ENCODE measurements at places on chromosomes 2 and 18. TPM values are rescaled to one million over a fixed set of nuclear protein-coding genes. Genes with fewer than 3 reads are reported as not detected.

DNA sequence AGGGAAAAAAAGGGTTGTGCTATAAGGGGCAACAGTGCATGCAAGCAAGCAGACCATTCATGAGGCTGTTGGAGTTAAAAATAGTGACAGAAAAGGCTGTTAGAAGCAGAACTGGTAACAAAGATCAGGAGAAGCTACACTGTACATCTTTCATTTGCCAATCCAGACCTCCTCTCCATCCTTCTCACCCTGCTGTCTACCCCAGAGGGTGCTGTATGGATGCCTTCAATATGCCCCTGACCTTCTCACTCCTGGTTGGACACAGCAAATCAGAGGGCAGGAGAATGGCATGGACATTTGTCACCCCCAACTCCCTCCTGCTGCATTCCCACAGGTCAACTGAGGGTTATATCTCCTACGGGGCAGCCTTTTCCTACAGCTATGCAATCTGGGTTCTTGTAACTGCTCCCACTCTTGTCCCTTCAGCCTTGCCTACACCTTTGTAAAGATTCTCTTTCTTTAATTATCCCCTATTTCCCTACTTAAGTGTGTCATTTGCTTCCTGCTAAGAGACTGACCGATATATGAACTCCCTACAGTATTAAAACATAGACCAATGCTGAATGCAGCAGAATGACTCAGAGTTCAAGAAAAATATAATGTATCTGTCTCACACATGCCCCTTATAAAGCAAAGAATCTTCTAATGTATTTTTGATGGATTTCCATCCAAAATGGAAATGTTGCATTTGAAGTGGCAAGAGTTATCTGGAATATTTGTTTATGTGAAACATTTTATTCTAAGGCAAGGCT lies 169.2 kb upstream of the NCKAP5 start:
- peak; percentile 13 for DNase-seq

GRCh38 chr2:22894761-22895160 lies 490.2 kb upstream of the KLHL29 start:
- no peak for DNase-seq

DNA sequence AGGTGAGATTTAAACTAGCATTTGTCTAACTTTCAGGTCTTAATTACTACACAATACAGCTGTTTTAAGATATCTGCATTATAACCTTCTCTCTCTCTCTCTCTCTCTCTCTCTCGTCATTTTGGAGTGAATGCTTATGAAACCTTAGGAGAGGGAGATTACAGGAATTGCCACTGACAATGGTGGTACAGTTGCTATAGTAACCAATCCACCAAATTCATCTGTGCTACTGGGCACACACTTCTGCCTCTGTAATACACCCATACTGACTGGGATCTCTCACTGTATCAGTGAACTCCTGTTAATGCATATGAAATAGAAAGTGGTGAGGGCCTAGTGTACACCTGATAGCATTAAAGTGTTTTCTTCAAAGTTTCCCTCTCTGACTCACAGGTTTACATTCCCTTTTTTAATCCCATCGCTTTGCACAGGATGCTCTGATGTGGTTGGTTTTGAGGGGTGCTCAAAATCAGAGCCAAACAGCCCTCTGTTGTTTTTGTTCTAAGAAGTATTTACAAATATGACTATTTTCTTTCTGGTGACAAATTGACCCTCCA lies 13.1 kb downstream of the KLHL14 start:
- no peak for DNase-seq

DNA sequence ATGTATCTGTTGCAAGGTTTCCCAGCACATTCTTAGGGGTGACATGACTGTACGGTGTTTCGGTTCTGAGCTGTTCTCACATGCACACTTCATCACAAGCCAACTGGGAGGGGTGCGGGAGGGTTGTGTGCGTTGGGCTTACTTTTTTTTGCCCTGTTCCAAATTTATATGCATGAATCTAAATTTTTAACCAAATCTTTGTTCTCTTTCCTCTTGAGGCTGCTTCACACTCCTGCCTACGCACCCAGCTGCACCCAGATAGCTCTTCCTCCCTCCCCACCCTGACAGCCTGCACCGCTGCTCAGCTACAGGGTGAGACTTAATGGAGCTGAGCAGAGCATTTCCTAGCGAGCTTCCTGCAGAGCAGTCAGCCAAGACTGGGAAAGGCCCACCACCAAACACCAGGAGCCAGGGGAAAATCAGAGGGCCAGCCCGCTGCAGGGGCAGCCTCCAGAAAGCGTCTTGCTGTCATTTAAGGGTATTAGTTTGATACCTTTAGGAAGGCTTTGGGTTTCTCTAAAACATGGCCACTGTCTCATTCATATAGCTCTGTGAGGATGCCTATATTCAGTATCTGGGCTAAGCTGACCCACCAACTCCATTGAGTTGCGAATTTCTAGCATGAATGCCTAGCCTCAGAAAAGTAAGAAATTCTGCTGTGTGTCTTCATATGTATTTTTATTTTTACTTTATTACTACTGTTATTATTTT lies 84.5 kb downstream of the POU3F3 start:
- no peak for DNase-seq

- peak; percentile 32 for DNase-seq
Observed at GRCh38 chr2:174634130-174635014, 36.8 kb upstream of the WIPF1 start.

DNA sequence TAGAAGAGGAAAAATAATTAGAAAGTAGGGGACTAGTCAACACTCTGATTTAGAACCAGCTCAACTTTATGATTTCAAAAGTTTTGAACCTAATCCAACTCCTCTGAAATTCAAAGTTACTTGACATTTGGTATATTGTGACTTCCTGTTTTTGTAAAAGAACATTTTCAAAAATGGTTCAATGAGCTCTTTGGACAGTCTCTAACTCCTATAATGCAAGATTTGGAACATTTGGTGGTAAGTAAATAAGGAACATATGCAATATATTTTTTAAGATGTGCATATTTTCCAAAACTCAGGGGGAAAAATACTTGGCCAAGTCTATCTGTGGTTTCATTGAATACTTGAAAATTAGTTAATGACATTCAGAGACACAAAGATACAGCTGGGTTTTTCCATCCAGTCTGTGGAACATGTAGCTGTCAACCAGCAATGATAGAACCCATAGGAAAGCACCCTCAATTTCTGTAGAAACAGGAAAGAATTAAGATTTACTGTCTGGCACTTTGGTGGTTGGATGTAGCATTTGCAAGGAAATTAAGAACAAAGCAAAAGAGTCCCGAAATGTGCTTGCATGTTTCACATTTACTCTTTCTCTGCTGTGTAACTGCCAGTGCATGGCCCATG lies 17.0 kb upstream of the ANKRD44 start:
- no peak for DNase-seq

DNA sequence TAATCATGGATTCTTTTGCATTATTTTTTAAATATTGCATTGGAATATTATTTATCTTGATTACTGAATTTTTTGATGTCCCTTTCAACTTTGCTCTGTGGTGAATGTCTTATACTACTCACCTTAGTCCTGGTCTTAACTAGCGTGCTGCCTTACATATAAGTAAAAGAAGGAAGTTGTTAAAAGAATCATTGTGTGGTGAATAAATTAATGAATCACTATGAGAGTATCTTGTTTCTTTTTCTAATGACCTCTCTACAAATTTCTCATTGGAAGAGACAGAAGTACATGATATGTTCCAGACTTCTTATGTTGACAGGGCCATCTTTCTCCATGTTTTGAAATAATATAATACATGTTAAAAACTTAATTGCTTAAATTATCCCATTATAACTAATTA lies 432.6 kb upstream of the MMADHC start:
- no peak for DNase-seq

GRCh38 chr2:72145289-72145657 lies 2.4 kb downstream of the CYP26B1 start:
- no peak for DNase-seq

GRCh38 chr2:196206804-196207203 lies 35.4 kb upstream of the STK17B start:
- no peak for DNase-seq

Gene VAMP8
- 25.5 TPM for total RNA-seq

Gene CPS1
- total RNA-seq = 27.4 TPM

Gene ACTG2
- 896 TPM for total RNA-seq

Measured in umbilical cord (tissue), 2 donors.